ENCODE measurements at places on chromosomes 1 and 21.

- no peak for DNase-seq
Measured at GRCh38 chr1:24910751-24911650, 19.1 kb downstream of the RUNX3 start.

DNA sequence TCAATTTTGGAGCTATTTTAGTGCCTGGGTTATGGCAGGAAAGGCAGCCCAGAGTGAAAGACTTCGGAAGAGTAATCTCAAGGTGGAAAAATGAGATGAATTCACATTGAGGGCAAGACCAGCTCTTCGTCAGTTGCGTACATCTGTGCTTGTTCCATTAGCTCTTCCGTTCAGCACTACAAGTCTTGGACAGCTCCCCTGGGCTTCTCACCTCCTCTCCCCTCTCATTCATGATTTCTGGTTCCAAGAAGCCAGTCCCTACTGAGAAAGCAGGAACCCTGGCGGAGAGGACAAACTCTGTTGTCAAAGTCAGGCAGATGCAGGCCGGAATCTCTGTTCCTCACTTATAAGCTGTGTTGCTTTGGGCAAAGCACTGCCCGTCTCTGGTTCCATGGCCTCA is 76.5 kb downstream of the ACTL8 start:
- DNase-seq = no peak

DNA sequence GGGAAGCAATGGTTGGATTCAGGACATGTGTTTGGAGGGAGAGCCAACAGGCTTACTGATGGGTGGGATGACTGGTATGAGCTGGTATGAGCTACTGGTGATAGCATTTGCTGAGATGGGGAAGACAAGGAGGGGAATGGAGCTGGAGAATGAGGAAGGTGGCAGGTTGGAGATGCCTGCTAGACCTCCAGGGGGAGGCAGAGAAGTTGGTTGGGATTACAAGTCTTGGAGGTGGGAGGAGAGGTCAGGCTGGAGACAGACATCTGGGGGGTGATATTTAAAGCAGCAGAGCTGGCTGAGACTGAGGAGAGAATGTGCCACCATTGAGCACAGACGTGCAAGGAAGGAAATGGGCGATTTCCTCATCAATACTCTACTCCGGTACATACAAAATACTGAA is 31.8 kb upstream of the ENO1 start:
- no peak for DNase-seq

DNA sequence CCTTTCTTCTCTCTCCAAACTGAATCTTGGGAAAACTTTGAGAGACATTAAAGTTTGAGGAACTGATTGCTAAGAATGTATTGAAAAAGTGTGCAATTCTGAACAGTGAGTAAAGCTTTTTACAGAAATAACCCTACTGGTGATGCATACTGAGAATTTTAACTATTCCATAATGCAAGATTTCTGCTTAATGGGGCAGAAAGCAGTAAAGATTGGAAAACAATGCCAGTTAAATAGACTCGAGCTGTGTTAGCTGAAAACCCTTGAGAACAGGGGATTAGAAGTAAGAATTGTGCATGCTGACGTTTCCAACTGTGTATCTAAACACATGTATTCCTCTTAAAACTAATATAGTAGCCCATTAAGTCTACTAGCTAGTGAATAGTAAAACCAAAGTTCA is 1500.2 kb upstream of the PRMT6 start:
- DNase-seq = no peak

DNA sequence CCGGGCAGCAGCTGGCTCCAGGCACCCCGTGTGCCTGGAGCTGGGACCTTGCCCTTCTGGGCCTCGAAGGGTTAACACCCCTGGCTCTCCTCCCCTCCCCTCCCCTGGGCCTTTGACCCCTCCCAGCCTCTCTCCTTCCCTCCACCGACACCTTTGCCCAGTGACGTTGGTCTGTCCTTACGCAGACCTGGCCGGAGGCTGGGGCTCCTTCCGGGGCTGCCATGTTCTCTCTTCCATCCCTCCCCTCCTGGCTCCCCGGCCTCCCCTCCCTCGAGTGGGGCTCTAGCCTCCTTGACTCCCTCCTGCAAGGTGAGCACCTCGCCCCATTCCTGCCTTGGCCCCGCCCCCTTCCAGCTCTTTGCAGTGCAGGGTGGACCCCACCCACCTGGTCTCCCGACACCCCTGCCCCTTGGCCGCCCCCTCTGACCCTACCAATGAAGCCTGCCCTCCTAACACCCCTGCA is at the start of gene TMEM82:
TSS of gene TMEM82 (plus strand) at position 161 of the 463 bp plus-strand sequence. CDS start at position 222, 61 bp downstream.
- no peak for DNase-seq

DNA sequence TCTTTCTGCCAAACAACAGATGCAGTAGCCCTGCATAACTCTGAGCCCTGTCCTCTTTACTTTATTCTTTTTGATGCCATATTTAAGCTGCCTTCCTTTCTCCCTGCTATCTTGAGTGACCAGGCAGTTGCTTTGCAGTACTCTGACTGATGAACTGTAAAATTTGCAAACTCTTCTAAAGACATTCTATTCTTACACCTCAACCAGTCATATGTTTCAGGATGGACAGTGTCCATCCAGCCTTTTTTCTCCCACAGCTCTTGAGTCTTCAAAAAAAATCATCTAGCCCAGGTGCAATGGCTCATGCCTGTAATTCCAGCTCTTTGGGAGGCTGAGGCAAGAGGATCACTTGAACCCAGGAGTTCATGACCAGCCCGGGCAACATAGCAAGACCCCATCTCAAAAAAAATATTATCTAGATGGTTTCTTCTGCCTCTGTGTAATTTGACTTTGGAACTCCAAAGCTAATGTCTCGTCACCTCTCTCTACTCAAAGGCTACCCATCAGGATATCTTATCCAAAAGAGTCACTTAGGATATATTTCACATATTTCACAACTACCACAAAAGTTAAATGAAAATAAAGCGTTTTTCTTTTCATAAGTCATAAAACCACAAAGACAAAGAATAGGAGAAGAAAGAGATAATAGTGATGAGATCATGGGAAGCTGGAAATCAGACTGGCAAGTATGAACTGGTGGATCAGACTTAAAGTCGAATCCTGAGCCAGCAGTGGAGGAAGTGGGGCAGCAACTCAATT is 54.6 kb upstream of the IPO9 start:
- no peak for DNase-seq

GRCh38 chr1:86389307-86389706 is 6.8 kb downstream of the ODF2L start:
- DNase-seq = no peak

DNA sequence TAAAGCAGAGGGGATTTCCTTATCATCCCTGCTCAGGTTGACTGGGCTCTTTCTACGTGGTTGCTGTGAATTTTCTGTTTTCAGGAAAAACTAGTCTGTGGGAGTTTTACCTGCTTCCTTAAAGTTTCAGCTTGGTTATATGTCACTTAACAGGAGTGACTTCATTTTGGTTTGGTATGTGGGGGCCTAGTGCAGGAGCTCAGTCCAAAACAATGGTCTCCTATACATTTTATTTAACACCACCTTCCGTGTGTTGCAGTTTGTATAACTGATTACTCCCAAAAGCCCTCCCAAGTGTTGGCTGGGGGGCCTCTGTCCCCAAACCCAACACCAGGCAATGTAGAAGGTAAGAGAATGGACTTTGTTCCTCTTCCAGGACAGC is 5.3 kb downstream of the IL23R start:
- no peak for DNase-seq

- DNase-seq = no peak
Measured at GRCh38 chr1:25562101-25562927, 18.9 kb downstream of the LDLRAP1 start.

GRCh38 chr1:228697207-228698016 is 37.9 kb upstream of the RHOU start:
- no peak for DNase-seq

DNA sequence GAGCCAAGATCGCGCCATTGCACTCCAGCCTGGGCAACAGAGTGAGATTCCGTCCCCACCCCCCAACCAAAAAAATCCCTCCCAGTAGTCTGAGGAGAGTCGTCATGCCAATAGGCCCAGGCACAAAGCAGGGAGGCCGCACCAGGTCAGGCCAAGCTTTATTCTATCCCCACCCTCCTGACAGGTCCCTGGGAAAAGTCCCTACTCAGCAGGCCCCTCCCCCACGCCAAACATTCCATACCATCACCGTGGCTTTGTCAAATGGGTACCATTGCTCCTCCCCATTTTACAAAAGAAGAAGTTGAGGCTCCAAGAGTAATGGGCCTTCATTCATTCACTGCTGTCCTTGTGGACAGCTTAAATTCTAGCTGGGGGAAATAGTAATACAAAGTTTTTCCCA is 5.3 kb downstream of the GPR3 start:
- no peak for DNase-seq

GRCh38 chr1:234745276-234745675 is 135.3 kb upstream of the IRF2BP2 start:
- DNase-seq = no peak

DNA sequence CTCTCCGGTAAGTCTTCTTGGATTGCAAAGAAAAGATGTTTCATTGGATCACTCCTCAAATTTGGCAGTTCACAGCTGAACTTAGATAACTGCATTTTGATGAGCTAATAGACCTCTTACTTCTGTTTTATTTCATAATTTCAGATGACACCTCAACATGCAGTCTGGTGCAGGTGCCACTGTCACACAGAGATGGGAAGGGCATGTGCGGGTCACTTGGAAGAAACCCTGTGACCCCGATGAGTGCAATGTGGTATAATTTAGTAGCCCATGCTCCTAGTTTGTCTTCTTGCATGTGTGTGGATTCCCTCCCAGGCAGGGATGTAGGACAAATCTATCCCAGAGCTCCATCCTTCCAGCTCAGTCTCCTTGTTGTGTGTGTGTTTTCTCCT is 481 bp upstream of the SLAMF1 start:
- DNase-seq = no peak

DNA sequence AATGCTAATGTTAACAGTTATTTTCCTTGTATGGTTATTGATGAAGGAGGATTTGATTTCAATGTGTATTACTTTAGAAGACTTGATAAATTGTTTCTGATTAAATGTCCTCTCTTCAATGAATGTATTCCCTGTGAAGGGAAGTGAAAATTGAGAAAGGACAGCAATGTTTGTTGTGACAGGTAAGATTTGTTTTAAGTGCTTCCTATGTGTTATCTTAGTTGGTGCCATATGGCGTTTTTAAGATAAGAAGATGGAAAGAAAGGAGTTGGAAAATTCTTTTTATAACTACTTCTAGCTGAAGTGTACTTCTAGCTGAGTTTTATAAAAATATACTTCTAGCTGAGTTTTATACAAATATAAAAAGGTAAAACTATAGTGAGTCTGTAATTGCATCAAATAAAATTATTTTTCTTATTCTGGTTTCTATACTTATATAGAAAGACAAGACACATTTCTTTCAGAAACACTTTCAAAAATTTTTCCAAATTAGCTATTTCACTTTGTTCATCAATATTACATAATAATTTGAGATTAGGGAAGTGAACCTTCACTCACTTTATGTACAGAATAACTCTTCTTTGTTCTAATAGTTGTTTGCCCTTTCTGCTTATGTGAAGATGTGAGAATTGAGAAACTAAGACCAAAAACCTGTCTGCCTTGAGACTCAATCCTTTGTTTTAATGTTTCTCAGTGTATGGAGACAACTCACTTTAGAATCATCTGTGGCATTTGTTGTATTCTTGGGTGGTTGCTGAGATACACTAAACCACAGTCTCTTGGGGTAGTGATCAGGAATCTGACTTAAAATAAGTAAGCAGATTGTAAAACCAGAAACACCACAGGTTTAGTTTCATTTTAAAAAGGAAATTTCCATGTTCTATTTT is 382.9 kb upstream of the B3GALT2 start:
- DNase-seq = no peak

GRCh38 chr1:171248302-171248701 is at the start of gene FMO1:
Gene FMO1, plus strand, starts transcription at chr1:171248494. Its CDS starts 9,594 bp downstream, at chr1:171258088.
- DNase-seq = no peak

- DNase-seq = no peak
Measured at GRCh38 chr1:24420547-24420946, 4.9 kb downstream of the NIPAL3 start.

- no peak for DNase-seq
Measured at GRCh38 chr1:231187571-231187970, 25.7 kb downstream of the TRIM67 start.

- DNase-seq = no peak
Measured at GRCh38 chr1:77958391-77958790, 20.5 kb downstream of the FUBP1 start.

DNA sequence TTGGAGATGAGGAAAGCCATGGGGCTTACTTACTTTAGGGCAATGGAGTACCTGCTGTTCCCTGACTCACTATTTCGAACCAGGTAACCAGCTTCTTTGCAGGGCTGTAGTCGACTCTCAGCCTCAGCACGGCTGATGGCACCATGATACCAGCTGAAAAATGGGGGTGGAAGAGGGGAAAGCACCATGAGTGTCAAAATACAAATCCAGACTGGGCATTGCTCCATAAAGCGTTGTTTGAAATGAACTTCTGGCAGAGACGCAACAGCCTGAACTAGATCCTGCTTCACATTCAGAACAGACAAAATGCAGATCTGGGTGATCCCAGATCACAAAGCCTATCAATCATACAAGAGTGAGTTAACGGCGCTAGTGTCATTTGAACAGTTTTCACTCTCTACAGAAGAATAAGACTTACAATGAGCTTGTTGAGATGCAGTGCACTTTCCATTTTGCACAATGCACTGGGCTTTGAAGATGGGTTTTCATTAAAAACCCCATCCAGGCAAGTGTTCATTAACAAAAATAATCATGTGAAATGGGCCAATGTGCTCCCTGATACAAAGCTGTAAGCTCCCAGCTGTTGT is 16.0 kb upstream of the TDRD10 start:
- DNase-seq = no peak

Data from cortex of kidney (tissue), 1 donor.